Renal pelvis (tissue), 12 donors: ENCODE measurements at places on chromosomes 11 and 22.
A peak's percentile ranks its signal among the peaks of the same experiment; 100 is the strongest.

- no peak for DNase-seq
These were observed 57.9 kb downstream of the CD82 start for GRCh38 chr11:44623341-44623730.

- no peak for DNase-seq
These were observed 988.6 kb downstream of the BRD1 start for GRCh38 chr22:48838846-48839730.

DNA sequence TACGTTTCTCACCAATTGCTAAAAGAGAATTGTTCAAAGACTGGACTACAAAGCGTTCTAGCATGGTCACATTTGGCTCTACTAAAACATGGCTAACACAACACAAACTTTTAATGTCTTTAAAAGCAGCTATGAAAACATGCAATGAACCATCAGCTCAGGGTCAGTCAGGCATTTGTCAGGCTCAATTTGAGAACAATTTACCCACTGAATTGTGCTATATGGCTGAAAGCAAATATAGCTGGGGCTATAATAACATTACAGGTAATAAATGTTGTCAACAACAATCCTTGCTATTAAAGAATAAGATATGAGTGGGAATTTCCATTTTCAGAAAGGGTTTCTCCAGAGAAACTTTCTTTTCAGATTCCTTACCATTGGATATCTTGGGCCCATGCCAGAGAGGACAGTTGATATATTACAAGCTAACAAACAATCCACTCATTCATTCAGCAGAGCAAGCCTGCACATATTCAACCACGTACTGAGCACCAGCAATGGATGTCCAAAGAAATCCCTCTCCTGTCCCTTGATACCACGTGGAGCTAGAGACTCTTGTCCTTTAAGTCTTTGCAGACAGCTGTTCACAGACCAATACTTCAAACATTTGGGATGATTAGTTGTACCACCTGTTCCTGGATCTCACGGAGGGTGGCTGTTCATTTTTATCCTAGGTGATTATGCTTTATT, 82.5 kb upstream of the DDI1 start:
- no peak for DNase-seq

DNA sequence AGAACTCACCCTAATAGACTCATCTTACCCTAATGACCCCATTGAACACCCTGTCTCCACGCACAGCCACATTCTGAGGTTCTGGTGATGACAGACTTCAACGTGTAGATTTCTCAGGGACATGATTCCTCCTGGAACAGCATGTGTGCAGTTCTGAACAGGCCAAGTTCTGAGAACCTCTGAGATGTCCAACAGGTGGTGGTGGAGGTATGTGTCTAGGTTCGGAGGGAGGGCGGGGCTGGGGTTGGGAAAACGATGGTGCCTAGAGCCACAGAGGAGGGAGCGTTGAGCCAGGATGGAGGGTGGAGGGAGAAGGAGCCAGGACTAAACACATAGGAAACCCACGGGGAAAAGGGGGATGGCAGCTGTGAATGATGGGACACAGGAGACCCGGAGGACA, 43.4 kb upstream of the FBLN1 start:
- DNase-seq = no peak

DNA sequence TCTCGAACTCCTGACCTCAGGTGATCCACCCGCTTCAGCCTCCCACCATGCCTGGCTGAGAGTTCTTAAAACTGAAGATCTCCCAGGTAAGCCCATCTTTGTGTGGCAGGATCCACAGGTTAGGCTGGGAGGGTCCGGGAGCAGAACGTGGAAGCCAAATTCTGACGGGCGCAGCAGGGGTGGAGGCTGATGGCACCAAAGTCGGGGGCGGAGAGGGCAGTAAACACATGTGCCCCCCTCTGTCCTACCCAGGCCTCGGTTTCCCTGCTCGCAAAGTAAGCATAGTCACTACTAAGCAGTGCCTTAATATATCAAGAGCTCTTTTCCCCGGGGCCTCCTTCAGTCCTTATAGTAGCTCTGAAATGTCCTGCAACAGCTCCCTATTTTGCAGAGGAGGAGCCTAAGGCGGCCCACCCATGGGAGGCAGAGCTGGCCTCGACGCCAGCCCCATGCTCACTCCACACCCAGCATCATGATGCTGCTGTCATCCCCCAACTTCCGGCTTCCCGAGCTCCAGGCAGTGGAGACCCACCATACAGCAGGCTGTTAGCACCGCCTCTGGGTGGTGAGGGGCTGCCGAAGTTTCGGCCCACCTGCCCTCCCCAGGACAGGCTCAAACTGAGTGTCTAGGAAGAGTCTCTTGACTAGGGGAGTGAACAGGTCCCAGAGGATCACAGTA, 230.0 kb downstream of the CTTN start:
- no peak for DNase-seq

- no peak for DNase-seq
These were observed 65.2 kb downstream of the MPPED1 start for GRCh38 chr22:43476751-43477725.

DNA sequence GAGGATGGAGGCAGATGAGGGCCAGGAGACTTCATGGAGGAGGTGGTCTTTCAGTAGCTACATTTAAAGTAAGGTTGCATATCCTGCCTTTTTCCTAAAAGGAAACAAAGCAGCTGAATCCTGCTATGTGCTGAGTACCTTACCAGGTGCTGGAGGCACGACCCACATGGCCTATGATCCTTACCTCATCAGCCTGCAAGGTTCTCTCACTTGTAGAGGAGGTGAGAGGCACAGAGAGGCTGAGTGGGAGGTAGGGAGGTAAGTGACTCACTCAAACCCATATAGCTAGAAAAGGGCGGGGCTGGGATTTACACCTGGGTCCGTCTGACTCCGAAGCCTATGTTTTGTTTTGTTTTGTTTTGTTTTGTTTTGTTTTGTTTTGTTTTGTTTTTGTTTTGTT, 75.8 kb downstream of the BUD13 start:
- no peak for DNase-seq

DNA sequence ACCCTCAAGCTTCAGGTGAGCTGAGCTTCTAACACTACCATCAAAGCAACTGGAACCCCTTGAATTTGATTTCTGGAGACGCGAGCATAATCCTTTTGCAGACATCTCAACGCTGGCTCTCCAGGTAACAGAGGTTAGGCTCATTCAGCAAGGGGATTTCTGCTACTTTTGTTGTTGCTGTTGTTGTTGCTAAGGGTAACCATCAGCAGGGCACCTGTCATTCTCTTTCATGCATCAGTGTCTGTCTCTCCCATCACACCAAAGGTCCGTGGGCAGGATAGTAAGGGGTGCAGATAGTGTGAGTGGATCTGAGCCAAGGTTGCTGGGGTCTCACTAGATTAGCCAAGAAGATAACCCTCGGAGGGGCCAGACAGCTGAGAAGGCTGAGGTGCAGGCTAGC, 90.3 kb downstream of the TP53I11 start:
- no peak for DNase-seq

DNA sequence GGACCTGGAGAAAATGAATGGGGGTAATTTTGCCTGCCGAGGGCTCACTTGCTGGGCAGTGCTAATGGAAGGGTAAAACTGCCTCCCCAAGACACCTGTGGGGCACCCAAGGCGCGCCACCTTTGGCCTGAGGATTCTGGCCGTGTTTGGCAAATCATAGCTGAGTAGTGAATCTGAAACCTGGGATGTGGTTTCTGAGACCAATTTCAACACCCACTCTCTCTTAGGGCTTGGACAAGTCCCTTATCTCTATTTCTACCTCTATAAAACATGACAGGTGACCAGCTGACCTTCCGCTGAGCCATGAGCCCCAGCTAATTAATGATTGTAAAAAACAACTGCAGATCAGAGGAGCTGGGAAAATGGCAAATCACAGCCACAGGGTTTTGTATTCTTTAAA, 1.5 kb upstream of the PACSIN3 start:
- DNase-seq = no peak

DNA sequence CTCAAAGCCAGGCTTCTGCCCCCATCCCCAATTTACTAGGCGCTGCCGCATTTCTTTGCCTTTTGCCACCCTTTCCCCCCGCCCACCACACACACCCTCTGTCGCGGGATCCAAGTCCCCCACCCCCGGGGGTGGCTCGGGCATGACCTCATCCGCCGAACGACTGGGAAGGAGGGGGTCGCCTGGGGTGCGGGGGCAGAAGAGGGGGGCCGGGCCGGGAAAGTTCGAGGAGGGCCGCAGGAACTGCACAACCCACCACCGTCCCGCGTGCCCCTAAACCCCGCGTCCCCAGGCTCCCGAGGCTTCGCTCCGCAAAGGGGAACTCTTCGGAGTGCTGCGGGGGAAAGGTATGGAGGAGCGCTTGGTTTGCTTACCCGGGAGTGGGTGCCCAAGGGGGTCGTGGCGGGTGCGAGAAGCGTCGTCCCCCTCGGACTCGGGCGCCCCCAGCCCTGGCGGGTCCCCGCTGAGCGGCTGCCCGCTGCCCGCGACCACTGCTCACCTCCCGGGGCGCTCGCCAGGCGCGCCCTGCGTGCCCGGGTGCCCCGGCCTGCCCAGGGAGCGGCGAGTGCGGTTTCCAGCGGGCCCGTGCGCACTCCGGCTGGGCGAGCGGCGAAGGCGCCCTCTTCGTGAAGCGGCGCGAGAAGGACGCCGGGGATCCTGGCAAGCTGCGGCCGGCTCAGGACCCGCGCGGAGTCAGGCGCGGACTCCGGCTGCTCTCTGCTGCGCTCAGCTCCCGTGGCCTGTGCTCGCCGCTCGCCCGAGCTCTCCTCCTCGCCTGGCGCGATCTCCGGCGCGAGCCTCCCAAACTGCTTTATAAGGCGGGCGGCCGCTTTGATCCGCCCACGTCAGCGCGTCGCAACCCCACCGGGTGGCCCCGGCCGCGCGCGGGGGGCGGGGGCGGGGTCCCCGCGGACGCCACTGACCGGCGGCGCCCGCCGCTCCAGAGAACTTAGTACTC, 4.0 kb upstream of the WNT11 start:
- DNase-seq = peak; percentile 78

DNA sequence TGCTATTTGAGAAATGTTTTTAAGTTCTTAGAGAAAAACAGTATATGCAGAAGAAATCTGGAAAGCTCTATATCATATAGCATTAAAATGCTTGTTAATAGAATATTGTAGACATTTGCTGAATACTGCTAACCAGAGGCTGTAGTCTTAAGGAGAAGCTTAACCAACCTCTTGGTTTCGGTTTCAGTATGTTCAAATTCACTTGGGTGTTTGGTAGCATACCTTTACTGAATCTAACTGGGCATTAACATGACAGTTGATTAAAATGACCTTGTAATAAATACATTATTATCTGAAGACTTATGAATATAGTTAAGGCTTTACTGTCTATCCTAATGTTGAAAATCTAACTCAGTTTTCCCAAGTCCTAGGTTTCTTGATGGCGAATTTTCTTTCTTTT, 5.4 kb downstream of the PCF11 start:
- no peak for DNase-seq

DNA sequence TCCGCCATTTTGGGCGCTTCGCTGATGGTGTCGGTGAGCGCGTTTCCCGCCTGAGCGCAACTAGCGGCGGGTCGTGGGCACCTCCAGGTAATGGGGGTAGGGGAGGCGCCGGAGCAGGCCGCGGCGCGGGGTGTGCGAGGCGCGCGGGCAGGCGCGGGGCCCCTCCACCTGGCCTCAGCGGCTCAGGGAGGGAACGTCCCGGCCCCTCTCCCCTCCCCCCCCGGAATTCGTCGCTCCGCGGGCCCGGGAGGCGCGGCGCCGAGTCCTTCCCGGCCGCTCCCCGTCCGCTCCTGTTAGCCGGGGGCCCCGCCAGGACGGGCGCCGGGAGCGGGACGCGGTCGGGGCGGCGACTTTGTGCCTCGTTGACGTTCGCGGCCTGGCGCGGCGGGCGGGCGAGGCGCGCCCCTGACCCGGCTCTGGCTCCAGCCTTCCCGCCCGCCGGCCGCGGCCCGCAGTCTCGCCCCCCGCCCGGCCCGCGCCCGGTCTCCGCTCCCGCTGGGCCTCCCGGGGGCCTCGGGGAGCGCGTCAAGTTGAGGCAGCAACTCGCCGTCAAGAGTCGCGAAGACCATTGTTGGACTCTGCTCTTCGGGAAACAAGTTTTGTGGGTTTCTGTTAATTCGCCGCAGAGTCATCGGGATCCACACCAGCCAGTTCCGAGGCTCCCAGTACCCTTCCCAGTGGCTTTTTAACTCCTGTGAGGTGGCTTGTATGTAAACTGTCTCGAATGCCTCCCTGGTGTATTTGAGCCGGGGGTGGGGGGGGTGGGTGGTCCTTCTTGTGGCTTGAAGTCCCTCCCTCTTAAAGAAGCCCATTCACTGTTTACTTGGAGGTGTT, at the start of gene PPP6R3:
Gene PPP6R3, plus strand, starts transcription at position 12 of the 834 bp plus-strand sequence. CDS start 76,913 bp downstream, outside the sequence.
- DNase-seq = peak; percentile 46

- no peak for DNase-seq
These were observed 49.5 kb upstream of the RRM1 start for GRCh38 chr11:4044976-4045646.

- DNase-seq = no peak
These were observed 255.1 kb downstream of the TTC28 start for GRCh38 chr22:28424427-28425080.

DNA sequence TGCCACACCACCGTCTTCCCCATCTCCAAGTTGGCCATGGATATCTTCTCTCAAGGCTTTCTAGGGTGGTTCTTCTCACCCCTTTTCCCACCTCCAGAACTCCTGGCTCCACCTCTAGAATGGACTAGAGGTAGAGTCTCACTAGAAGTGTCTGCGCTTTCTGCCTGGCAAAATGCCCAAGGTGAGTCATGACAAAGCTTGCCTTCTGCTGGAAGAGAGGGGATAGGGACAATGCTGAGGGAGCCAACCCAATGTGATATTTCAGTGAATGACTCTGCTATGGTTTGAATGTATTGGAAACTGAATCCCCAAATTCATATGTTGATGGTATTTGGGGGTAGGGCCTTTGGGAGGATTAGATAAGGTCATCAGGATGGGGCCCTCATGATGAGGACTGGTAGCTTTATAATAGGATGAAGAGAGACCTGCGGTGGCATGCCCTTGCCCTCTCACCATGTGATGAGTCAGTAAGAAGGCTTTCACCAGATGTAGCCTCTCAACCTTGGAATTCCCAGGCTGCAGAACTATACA, 4.1 kb upstream of the CD82 start:
- DNase-seq = no peak

GRCh38 chr22:42702675-42703074, 18.0 kb downstream of the A4GALT start:
- DNase-seq = no peak

DNA sequence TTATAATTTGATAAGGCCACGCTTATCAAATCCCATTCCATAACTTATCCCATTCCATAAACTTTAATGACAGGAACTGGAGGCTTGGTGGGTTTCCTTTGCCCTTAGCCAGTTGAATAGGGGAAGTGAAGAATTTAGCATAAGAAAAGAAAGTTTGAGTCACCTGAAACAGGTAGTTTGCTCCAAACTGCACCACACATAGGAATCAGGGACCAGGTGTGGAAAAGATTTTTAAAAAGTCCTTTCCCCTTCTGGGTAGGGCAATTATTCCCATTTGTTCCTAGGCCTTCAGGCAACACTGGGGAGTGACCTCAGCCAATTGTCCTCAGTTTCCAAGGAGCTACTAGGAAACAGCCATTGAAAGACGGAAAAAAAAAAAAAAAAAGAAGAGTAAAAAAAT, 525.7 kb upstream of the CNTN5 start:
- DNase-seq = no peak

- no peak for DNase-seq
These were observed 27.1 kb upstream of the TMA7B start for GRCh38 chr22:39932918-39933649.
